Right hindlimb (tissue), 1 donor: ENCODE measurements at places on chromosomes 3 and 15.

DNA sequence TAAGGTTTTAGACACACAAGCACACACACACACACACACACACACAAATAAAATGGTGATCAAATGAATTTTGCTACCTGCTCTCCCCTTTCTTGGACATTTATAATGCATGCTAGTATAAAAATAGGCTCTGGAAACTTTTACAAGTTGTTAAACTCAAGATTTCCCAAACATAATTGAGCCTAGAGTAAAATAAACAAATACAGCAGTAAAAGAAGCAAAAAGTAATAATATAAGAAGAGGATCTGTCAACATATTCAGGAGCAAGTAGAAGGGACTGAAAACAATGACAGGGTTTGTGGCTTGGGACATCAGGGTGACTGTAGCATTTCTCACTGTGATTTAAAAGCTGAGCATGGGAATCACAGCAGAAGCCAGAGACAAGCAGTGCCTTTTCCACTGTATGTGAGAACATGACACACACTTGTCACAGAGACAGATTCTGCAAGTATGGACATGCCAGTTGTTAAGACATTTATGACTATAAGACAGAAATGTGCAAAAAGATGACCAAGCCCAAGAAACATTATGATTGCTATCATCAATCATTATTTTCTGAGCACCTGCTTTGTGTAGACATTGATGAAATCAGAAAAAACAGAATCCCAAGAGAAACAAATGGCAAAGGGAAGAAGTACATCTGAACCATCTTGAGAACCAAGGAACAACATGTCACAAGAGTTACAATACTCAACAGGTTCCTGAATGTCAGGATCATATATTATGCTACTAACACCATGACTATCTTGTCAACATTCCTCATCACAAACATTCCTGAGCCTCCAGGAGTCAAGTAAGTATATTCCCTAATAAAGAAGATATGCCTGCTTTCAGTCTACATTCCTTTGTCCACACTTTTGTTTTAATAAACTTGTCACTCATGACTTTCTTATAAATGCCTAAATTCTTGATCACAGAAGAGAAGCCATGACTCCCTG lies 7.1 kb downstream of the THRB start:
- no peak for DNase-seq

DNA sequence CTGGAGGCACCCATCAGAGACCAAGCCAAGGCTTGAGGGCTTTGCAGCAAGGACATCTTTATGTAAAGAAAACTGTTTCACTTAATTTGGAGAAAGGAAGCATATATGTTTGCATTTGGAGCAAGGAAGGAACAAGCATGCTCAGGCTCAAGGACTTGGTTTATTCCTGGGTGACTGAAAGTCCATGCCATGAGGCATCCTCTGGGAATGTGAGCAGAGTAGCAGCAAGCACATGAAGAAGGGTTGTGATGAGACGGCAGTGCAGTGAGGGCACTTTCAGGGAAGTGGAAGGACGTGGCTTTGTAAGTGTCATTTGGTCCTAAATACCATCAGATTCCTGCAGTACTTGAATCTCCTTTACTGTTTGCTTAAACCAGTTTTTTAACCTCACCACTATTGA lies 26.8 kb downstream of the POLG start:
- DNase-seq = no peak

DNA sequence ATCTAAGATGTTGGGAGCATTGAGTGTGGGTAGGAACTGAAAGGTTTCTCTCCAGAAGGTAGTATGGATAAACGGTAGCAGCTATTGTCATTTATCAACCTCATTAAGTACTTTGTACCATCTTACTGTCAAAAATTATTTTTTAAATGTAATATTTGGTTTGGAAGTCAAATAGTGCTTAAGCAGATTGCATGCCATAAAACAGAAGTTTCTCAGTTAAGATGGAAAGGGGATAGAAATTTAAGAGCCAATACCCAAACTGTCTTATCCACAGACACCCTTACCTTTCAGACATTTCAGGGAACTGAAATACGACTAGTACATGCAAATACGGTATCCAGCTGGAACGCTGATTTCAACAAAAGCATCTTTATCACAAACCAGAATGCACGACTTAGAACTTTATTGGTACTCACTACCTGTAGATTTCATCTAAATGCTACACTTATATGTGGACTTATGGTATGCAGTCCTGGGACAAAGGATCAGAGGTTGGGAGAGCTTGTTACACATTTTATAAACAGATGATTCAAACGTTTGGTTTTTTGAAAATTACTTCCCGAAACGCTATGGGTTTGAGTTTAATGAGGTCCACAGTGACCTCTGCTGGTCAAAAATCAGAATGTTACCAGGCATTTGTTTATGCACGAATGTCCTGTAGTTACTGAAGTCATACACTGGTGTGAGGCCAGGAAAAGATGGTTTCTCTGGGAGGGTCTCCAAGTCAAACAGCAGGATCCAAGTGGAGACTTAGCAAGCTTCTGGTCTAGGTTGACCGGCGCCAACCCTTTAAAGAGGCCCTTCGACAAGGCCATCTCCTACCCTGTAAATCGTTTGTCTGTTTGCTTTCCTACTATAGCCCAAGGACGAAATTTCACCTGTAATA lies 45.7 kb upstream of the DUT start:
- peak; percentile 91 for DNase-seq

DNA sequence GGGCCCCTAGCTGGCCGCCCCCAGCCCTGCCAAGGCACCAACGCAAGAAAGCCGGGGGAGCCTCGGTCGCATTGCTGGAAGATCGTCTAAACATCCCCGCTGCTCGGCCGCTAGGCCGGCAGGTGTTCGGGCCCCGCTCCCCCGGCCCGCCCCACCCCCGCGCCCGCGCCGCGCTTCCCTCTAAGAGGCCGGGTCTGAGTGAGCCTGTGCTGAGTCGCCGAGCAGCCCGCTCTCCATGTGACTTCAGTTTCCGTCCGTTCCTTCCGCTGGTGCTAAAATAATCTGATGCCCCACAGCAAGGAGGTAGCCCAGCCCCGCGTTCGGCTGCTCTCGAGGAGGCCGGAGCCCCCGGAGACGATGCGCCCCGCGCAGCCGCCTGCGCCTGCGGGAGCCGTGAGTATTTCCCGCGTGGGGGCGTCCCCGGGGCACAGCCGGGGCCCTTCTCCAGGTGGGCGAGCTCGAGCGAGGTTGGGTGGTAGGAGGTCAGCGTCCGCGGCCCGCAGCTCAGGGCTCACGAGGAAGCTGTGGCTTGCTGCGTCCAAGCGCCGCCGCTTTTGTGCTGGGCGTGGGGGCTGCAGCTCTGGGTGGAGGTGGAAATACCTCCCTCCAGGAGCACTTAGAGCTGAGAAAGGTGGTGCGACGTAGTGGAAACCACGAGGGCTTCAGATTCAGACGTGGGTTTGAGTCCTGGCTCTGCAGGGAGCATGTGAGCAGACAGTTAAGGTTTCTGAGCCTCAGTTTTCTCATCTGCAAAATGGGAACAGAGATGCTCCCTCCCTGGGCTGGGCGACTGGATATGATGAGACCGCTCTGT lies at the start of gene NRROS:
NRROS (plus strand) TSS at position 212 of the 814 bp plus-strand sequence. CDS start 14,846 bp downstream, outside the sequence.
- peak; percentile 74 for DNase-seq
